ENCODE measurements at places on chromosomes 7 and 10. TPM values are rescaled to one million over a fixed set of nuclear protein-coding genes. Genes with fewer than 3 reads are reported as not detected.
A peak's percentile ranks its signal among the peaks of the same experiment; 100 is the strongest.

The EBF3 gene
- polyA plus RNA-seq: 1.6 TPM

The TAS2R5 gene
- 10.2 TPM for polyA plus RNA-seq

The VSTM2A gene
- 0.06 TPM for polyA plus RNA-seq

The SMKR1 gene
- polyA plus RNA-seq: 0.67 TPM

The GPR22 gene
- 0.10 TPM for polyA plus RNA-seq

- no peak for DNase-seq
These were observed 69.5 kb upstream of the ZNF92 start for GRCh38 chr7:65304175-65304574.

- peak; percentile 30 for DNase-seq
These were observed 145.8 kb downstream of the FRMD4A start for GRCh38 chr10:14184841-14185315.

GRCh38 chr7:91634485-91635177, 245.9 kb downstream of the MTERF1 start:
- DNase-seq: no peak

GRCh38 chr10:88478256-88478655, 104.9 kb downstream of the RNLS start:
- DNase-seq: no peak

DNA sequence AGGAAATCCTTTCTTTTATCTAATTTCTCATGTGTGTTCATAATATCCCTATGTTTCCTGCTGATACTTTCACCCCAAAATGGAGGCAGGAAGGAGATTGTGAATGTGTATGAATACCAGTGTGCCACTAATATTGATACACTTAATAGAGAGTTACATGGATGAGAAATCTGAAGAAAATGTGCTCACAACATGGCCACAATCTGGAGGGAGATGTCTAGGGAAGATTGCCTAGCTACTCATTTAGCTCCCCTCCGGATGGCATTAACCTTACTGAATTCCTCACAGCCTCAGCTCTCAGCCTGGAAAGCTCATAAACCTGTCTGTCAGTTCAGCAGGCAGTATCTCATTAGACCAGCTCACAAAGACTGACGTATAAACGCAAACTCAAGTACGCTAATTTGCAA, 23.4 kb upstream of the DMTF1 start:
- DNase-seq: no peak

- DNase-seq: no peak
These were observed 26.1 kb downstream of the LRRC4 start for GRCh38 chr7:128005117-128005516.

DNA sequence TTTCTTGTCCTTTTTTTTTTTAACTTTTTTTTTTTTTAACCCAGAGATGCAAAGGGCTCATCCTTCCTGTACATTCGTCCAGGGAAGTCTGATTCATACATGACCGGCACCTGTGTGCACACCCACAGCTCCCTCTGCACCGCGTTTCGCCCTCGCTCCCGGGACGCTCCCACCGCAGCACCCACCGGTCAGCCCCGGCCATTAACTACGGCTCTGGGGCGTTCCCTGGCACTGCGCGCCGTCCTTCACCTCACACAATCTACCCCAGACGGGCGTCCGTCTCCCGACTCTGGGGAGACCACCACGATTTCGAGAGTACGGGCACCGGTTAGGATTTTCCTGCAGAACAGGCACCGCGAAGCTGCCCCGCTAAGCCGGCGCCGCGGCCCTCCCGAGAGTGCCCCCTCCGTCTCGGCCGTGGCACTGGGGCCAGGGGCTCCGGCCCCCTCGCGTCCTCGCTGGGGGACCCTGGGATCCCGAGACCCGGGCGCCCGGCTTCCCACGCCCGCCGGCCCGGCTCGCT, 452 bp downstream of the ATE1 start:
- DNase-seq: peak; percentile 49

GRCh38 chr10:75957314-75958120, 526.1 kb downstream of the LRMDA start:
- DNase-seq: no peak

DNA sequence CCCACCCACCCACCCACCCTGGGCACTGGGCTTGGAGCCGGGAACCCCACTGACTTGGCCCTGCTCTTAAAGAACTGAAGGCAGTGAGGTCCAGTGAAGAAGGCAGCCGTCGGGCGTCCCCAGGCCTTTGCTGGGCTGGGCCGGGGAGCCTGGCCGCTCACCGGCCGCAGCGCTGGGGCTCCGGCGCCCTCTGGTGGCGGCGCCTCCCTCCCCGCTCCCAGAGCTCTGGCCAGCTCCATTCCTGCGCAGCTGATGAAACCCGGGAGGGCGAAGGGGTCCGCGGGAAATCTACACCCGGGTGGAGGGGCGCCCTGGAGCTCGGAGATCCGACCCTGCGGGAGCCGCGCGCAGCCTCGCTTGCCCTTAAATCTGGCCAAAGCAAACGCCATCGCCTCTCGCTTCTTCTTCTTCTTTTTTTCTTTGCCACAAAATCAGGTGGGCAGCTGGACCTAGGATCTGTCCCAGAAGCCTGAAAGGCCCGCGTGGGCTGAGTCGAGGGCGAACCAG, 1.7 kb upstream of the CXCL12 start:
- peak; percentile 89 for DNase-seq

DNA sequence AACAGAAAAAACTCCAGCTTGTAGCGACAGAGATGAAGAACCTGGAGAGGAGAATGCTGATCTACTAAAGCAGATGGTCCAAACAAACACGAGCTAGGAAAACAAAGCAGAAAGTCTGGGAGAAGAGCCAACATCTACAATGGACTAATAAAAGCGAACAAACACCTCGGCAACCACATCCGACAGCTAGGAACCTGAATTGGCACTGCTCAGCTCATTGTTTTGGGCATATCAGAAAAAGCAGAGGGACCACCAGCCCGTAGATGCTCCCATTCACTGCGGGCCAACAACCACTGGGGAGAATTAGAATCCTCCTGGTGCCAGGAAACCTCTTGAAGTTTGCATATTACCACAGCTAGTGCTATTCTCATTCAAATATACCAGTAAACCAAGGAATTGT, 204.7 kb downstream of the NXPH1 start:
- DNase-seq: no peak

DNA sequence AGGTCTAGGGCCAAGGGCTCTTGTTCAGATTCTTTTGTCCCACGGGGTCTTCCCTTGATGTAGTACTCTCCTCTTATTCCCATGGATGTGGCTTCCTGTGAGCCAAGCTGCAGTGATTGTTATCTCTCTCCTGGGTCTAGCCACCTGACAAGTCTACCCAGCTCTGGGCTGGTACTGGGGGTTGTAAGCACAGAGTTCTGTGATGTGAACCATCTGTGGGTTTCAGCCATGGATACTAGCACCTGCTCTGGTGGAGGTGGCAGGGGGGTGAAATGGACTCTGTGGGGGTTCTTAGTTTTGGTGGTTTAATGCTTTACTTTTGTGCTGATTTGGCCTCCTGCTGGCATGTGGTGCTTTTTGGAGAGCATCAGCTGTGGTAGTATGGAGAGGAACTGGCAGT, 350.8 kb downstream of the DNAJB9 start:
- DNase-seq: no peak

DNA sequence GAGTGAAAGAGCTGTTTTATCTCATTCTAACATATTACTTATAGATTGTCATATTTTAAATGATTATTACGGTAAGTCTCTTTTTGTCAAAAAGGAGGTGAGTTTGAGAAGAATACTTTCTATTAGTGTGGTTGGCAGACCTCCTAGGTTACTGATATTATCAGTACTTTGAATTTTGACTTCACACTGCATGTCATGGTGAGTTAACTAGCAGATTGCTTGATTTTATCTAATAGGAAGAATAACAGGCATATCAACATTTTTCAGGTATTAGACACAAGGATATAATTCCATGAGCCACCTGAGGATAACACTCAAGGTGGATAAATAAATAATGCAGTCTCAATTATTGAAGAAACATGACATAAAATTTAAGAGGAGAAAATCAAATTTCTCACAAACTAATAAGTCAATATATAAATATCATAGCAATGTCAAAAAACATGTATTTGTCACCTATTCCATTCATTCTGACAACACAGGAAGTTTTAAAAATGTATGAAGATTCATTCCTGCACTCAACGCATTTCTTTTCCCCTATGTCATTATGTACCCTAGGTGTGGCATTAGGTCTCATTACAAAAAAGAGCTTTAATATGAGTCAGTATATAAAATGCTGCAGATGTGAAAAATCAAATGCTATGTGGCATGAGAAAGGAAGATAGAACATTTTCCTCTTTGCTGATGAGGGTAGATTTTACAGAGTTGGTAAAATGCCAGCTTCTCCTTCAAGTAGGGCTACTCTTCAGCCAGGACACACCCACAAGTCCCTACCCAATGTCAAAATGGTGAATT, 1621.6 kb downstream of the REEP3 start:
- no peak for DNase-seq

DNA sequence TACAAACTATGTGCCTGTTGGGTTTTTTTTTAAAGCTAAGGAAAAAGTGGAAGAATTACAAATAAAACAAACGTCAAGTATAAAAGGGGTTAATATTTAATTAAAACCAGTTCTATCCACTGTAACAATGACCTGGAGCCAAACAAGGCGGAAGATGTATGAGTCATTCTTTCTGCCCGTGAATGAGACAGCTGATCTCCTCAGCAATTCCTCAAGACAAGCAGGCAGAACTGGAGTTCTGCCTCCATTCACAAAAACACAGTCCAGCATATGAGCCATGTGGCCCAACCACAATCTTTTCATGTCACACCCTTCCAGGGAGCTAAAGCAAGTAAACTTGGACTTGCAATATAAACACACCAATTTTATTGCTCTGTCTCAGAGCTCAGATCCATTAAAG, 8.4 kb downstream of the ETV1 start:
- peak; percentile 65 for DNase-seq

DNA sequence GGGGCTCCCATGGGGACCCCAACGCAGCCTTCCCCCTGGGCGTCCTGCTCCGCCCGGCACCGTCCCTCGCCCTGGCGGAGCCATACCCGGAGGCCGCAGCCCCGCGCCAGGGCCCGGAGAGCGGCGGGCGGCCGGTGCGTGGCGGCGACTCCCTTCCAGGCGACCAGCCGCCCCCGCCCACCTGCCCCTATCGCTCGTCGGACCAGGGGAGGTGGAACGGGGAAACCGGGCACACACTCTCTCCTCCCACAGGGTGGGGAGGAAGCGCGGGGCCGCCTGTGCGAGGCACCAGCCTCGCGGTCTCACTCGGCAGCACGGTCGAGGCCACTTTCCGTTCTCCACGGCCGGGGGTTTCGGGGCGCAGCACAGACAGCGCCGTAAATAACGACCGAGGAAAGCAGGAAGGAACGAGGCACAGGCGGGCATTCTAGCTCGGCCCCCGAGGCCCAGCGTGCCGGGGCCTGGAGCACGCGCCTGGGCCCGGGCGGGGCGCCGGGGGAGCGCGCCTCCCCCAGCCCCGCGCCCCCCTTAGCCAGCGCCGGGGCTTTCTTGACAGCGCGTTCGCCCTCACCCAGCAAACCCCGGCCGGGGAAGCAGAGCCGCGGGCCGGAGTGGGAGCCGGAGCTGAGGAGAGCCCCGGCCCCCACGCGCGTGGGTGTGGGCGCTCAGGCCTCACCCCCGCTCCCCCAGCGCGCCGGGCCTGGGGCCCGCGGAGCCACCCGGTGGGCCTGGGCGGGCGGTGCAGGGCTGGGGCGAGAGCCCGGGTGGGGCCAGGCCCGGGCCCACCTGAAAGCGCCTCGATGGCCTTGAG, 936 bp downstream of the IGF2BP3 start:
- no peak for DNase-seq

- DNase-seq: no peak
These were observed 23.0 kb downstream of the AMZ1 start for GRCh38 chr7:2710901-2711551.

DNA sequence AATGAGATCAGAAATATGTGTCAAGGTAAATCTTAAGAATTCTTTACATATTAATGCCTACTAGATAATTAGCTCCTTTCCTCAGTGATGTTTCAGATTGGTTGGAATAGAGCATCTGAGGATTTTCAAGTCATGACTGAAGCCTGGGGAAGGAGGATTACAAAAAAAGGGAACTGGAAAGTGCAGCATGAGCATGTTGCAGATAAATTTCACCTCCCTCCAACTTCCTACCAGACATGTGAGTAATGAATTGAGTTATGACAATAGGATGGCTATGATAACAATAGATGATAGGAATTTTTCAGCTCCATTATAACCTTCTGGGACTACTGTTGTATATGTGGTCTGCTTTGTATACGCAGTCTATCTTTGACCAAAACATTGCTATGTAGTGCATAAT, 104.2 kb upstream of the RAB18 start:
- no peak for DNase-seq

- no peak for DNase-seq
These were observed 113.7 kb downstream of the CDK14 start for GRCh38 chr7:90709501-90710465.

DNA sequence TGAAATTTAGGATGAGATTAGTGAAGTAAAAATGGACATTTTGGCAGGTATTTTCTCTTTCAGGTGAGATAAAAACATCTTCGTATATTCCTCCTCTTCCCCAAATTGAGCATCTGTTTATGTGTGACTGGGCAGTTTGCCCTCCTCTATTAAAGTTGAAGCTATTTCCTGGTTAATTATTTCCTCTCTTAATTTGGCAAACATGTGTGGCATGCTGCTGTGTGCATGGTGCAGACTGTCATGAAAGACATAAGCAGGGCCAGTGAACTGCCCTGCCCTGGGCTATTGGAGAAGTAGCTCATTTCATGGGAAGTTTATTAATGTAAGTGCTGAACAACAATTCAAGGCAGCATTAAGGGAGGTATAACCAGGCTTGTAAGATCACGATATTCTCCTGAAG, 52.6 kb downstream of the EVX1 start:
- no peak for DNase-seq

- no peak for DNase-seq
These were observed 7.0 kb downstream of the PKD1L1 start for GRCh38 chr7:47941136-47941844.

- DNase-seq: no peak
These were observed 60.7 kb downstream of the MINDY4 start for GRCh38 chr7:30831936-30832335.

Measured in left lung (tissue), 14 donors.